ENCODE measurements at places on chromosomes 16 and 17.
A peak's percentile ranks its signal among the peaks of the same experiment; 100 is the strongest.

GRCh38 chr17:71163121-71163812 is 957.6 kb upstream of the SOX9 start:
- no peak for DNase-seq

DNA sequence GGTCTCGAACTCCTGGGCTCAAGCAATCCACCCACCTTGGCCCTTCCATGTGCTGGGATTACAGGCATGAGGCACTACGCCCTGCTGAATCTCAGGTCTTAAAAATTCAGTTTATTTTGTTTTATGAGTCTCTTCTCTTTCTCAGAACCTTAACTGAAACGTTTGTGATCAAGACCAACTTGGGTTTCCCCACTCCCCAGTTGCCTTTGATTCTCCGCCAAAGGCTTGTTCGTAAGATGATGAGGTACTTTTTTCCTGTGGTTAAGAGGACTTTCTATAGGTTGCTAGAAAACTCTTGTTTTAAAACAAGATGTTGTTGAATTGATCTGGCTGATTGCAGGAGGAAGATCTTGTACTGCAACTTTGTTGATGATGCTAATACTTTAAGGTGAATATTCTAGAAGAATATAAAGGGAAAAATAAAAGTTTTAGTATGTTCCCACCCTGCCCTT is 11.7 kb downstream of the ABCC1 start:
- peak; percentile 33 for DNase-seq

GRCh38 chr17:76714822-76715495 is 4.2 kb upstream of the MXRA7 start:
- peak; percentile 74 for DNase-seq

DNA sequence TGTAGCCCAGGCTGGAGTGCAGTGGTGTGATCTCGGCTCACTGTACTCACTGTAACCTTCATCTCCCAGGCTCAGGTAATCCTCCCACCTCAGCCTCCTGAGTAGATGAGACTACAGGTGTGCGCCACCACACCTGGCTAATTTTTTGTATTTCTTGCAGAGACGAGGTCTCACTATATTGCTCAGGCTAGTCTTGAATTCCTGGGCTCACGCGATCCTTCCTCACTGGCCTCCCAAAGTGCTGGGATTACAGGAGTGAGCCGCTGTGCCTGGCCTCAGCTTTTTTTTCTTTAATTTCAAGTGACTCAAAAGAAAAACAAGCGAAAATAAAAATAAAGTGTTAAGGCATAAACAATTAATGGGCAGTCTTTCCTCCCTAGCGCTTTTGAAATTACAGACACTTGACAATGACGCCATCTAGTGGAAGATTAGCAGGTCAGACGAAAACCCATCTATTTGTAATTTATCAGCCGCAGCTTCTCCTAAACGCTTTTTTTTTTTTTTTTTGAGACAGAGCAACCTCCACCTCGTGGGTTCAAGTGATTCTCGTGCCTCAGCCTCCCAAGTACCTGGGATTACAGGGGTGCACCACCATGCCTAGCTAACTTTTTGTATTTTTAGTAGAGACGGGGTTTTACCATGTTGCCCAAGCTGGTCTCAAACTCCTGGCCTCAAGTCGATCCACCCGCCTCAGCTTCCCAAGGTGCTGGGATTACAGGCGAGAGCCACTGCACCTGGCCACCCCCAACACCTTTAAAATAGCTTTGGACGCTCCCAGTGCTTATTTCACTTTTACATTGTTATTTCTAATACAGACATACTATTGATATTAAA is 28.1 kb upstream of the PECAM1 start:
- DNase-seq: no peak

- DNase-seq: peak; percentile 11
Observed at GRCh38 chr16:24013864-24014645, 178.3 kb downstream of the PRKCB start.

GRCh38 chr17:78665952-78666920 is 89.0 kb upstream of the DNAH17 start:
- DNase-seq: no peak

- DNase-seq: no peak
Observed at GRCh38 chr16:54335230-54335629, 48.6 kb upstream of the IRX3 start.

DNA sequence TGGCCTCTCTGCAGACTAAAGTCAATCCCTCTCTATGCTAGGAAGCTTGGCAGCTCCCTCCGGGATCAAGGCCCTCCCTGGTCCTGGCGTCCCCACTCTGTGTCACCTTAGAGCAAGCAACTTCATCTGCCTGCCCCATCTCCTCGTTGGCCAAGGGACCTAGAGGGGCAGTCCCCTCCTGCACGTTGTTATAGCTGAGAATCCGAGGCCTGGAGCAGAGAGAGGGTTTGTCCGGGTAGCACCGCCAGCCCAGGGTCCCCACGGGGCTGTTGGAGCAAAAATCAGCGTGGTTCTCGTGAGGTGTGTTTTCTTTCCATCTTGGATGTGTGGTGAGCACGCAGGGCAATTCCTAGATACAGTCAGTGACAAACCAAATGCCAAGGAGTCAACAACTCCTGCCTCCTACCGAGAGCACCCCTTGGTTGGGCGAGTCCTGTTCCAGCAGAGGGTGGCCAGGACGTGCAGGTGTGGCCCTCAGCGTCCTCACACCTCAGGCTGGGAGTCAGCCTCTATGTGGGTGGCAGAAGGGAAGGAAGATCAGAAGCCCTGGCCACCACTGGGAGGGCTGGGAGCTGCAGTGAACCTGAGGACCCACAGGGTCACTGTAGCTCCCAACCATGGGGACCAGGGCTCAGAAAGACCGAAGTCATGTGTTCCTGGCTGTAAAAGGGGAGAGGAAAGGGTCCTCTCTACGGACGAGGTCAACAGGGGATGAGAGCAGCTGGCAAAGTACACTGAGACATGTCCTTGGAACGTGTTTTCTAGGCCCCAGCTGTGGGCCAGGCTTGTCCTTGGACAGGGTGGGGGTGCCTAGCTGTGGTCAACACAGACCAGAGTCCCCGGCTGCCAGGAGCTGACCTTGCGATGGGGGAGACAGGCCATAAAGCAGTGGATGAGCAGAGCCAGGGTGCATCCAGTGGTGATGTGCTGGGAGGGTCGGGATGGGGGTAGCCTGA is 85.6 kb upstream of the CIBAR2 start:
- no peak for DNase-seq

GRCh38 chr16:84643674-84644073 is 4.6 kb upstream of the KLHL36 start:
- DNase-seq: no peak

- DNase-seq: no peak
Observed at GRCh38 chr16:49048557-49048956, 233.1 kb downstream of the CBLN1 start.

DNA sequence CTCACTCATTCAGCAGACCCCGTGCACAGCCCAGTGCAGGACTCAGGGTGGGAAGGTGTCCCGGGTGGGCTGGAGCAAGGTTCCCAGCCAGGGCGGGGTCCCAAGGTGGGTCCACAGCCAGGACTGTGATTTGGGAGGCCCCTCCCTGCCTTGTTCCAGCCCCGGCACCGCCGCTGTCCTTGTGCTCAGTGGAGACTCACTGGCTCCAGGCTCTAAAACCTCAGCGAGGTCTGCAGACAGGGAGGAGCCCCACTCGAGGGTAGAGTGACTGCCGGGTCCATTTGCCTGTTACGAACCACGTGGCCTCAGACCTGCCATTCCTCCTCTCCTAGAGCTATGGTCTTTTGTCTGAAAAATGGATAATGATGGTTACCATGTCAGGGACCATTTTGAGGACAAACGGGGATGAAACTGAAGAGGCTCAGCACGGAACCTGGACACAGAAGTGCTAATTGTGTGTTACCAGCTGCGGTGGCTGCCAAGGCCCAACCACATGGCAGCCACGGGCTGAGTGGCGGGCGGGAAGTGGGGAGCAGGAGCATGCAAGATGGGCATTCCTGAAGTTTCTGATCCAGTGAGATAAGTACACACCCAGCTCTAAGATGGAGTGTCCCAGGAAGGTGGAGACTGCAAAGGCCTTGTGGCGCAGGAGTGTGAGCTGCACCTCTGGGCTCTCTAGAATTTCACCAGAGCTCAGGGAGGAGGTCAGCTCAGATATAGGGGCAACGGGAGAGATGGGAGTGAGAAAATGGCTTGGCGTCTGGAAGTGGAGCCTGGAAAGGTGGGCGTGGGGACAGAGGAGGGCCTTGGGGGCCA is 317.6 kb downstream of the SEC14L1 start:
- DNase-seq: no peak

- DNase-seq: no peak
Observed at GRCh38 chr17:75698659-75699058, 22.6 kb upstream of the ITGB4 start.

GRCh38 chr17:80531400-80531799 is 13.2 kb upstream of the RPTOR start:
- no peak for DNase-seq

- no peak for DNase-seq
Observed at GRCh38 chr16:1746693-1747195, 24.6 kb downstream of the NME3 start.

GRCh38 chr17:68613739-68614298 is 12.7 kb upstream of the FAM20A start:
- no peak for DNase-seq

GRCh38 chr16:88004391-88004790 is 53.2 kb downstream of the BANP start:
- no peak for DNase-seq

DNA sequence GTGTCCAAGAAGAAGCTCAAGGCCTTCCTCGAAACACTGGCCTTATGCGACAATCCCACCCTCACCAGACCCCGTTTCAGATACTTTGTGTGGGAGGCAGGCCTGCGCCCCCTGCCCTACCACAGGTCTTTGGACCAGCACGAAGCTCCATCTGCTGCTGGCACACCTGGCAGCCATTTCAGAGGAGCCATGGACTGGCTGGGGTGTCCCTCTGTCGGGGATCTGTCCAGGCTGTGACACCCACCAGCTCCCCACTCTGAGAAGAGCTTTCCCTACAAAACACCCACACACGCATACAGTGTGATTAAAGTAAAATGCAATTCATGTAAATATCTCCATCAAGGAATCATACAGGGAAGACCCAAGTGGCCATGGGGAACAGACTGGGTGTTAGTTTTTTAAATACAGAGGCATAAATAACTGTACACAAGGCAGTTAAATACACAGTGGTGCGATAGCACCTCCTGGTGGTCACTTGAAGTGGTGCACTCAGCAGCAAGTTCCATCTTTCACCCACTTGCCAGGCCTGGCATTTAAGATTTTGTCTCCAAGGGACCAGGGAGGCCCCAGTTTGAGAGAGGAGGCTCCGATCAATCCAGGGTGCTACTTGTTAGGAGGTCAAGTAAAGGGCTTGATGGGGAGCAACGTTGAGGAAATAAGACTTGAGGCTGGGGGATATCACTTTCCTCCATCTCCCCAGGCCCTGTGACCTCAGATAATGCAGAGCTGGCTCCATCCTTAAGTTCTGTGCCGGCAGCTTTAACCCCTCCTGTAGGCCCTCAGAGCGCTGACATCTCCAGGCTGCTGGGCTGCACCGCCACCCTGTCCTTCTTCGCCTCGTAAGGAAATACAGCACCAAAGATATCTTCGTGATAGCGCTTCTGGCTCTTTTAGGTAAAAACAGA is 43.6 kb downstream of the NOS2 start:
- peak; percentile 36 for DNase-seq

- no peak for DNase-seq
Observed at GRCh38 chr16:57502048-57502775, 15.9 kb upstream of the DOK4 start.

GRCh38 chr17:82775001-82775823 is 23.3 kb downstream of the TBCD start:
- no peak for DNase-seq

DNA sequence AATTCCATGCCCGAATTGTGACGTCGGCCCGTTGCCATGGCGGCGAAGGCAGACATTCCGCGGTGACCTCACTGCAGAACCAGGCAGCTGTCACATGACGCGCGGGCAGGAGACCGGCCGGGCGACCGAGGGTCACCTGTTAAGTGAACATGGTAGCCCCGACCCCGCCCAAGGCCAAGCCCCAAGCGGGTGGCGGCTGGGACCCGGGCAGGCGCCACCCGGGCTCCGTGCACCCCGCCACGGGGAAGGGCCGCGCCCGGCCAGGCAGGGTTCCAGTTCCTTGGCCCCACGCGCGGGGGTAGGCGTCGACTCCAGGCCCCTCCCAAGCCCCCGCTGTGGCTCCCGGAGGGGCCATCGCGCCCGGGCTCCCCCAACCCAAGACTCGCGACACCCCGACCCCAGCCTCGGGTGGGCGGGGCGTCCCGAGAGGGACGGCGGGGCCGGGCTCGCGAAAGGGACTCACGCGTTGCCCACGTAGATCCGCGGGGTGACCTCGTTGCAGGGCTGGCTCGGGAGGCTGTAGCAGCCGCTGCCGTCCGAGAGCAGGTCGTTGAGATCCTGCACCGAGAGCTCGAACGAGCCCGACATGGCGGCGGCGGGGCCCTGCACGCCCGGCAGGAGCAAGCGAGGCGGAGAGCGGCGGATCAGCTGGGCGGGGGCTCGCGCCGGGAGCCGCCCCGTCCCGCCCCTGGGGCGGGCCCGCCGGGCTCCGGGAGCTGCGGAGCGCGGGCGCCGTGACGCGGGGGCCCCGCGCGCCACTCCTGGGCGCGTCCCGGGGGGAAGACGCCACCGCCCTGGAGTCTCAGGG is at the start of gene DUSP3:
Gene DUSP3, minus strand, starts transcription at position 641 of the 808 bp plus-strand sequence. Its CDS starts 53 bp downstream, at position 588.
- DNase-seq: peak; percentile 56

GRCh38 chr17:45298546-45299285 is 18.1 kb downstream of the MAP3K14 start:
- no peak for DNase-seq

DNA sequence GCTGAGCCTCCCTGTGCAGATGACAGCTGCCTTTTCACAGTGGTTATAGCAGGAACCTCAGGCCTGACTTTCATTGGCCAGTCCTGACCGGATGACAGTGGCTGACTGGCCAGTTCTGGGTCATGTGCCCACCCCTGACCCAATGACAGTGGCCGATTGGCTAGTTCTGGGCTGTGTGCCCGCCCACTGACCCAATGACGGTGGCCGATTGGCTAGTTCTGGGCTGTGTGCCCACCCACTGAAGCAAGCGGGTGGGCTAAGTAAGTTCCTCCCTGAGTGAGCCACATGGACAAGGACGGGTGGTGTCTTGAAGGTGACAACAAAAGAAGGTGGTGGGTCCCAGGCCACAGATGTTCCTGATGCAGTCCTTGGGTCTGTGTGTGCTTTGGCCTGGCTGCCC is 9.5 kb downstream of the DEF8 start:
- no peak for DNase-seq

GRCh38 chr17:74019860-74020259 is 183.6 kb upstream of the RPL38 start:
- no peak for DNase-seq

GRCh38 chr17:42193216-42193968 is 902 bp downstream of the GHDC start:
- DNase-seq: no peak

- no peak for DNase-seq
Observed at GRCh38 chr17:37239690-37240334, 136.0 kb upstream of the C17orf78 start.

- DNase-seq: no peak
Observed at GRCh38 chr17:17590141-17590751, 1.3 kb downstream of the PEMT start.
